Stimulated activated CD8-positive, alpha-beta memory T cell treated with anti-CD3 and anti-CD28 coated beads, Interleukin-15, amount 100 ng/mL, for 1 hour (primary cell): ENCODE measurements at places on chromosomes 11 and 22.

DNA sequence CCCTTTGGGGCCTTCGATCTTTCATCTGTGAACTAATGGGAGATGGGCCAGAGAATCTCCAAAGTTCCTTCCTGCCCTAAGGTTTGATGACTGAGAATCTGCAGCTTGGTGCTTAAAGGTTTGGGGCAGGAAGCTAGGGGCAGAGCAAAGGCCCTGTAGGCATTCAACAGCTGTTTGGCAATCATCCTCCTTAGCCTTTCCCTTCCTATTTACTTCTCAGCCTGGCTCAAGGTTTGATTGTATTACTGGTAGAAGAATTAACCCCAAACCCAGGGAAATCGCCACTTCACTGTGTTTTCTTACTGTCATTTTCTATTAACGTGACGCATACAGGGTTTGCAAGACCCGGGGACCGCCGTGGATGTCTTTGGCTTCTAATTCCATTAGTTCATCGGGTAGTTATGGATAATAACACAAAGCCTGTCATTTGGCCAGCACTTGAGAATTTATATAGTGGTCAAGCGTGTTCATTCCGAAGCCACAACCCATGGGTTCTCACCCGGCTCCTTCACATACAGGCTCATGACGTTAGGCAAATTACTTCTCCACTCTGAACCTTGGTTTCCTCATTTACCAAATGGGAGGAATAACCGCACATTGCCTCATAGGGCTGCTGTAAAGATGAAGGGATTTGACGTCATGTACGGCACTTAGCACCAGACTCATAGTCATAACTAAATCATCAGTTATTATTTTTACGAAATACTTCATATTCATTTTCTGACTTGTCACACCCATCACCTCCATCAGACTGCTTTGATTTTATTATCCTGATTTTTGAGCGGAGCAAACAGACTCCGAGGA is 158.1 kb downstream of the FBXO7 start:
- no peak for DNase-seq

- DNase-seq, result no peak
Measured at GRCh38 chr11:14320020-14320419, 39.0 kb downstream of the RRAS2 start.

DNA sequence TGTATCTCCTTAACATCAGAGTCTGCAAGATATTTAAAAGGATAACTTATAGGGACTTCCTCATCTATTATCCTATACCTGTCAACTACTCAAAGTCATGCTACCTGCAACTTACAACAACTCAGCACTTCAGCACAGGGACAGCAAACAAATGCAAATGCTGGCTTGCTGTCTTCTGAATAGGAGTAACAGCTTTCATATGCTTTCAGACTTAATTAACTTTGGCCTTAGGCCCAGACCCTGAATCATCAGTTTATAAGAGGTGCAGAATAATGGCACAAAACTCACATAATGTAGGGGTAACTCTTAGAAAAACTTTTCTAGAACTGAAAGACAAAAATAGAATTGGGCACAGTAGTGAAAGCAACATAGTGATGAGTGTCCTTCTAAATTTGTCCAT is 953.4 kb downstream of the DLG2 start:
- DNase-seq, result no peak

- DNase-seq, result no peak
Measured at GRCh38 chr11:95088946-95089619, 563 bp upstream of the ENDOD1 start.

DNA sequence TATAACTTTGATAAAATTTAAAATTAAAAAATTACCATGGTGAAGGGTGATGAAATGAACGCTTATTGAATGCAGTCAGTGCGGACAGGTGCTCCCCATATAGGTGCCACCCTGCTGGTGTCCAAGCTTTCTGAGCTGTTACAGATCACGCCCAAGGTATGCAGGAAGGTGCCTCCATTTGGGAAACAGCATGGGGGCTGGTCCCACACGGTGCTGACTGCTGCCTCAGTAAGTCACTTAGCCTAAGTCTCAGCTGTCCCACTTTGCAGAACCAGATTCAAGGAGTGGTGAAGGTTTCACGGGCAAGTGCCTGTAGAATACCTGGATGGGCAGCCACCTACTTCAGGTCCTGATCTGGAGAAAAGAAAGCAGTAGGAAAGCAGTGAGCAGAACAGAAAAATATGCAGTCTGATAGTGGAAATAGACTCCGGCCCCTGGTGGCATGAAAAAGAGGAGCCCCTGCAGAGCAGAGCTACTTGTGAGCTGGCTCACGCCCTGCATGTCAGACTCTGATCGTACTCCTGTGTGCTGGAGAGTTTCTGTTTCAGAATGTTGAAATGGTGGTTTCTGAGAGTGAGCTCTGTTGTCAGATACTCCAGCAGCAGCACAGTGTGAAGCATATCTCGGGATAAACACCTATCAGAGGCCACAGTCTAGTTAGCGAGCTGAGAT is 33.2 kb downstream of the ADORA2A start:
- no peak for DNase-seq

DNA sequence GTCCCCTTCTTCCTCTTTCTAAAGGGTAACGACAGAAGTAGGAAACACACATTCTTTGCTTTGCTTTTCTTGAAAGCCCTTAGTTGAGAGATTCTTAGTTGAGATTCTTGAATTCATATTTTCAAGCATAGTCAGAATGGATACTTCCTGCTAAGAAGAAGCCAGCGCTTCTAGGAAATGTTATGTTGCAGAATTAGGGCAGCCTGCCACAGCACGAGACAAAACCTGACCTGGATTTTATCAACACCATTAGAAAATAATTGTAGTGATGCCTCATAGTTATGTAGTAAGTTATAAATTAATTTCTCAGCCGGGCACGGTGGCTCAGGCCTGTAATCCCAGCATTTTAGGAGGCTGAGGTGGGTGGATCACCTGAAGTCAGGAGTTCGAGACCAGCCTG is 37.9 kb upstream of the NUP160 start:
- DNase-seq, result no peak

GRCh38 chr22:48702573-48703264 is 1125.0 kb downstream of the BRD1 start:
- DNase-seq, result no peak

DNA sequence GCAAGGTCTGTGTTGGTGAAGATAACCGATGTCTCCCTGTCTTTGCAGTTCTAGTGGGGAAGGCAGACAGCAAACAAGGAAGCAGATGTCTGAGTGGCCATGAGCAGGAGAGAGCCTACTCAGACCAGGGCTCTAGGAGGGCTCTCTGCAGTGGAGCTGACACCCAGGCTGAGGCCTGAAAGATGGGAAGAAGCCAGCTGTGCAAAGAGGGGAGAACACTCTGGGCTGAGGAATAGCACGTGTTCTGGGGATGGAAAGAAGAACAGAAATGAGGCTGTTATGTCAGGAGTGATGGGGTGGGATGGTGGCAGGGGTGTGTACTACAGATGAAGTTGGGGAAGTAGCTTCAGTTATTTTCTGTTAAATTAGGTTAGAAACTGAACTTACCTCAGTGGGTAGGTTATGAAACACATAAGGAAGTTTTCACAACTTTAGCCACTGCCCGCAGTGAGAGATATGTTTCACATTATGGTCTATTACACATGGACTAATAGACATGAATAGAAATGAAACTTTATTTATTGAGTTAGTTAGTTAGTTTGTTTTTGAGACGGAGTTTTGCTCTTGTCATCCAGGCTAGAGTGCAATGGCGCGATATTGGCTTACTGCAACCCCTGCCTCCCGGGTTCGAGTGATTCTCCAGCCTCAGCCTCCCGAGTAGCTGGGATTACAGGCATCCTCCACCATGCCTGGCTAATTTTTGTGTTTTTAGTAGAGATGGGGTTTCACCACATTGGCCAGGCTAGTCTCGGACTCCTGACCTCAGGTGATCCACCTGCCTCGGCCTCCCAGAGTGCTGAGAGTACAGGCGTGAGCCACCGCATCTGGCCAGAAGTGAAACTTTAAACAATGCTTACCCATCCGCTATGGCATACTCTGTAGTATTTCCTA is 7.8 kb downstream of the DCPS start:
- DNase-seq, result no peak

DNA sequence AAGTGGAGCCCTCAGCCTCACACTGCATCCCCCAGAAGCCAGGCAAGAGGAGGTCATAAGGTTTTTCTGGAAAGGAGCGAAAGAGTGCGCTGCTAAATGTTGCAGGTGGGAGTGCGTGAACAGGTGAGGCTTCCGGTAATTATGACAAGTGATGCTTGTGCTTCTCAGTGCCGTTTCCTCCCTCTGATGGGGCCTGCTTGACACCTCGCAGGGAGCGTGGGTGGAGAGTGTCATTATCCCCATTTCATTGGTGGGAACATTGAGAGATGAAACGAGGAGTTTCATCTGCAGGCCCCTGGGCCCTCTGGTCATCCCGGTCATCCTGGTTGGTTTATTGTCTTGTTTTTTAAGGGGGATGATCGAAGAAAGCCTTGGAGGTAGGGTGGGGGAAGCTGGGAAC is 57.5 kb downstream of the BCR start:
- DNase-seq, result no peak

- no peak for DNase-seq
Measured at GRCh38 chr11:134543645-134544044, 131.6 kb upstream of the B3GAT1 start.

DNA sequence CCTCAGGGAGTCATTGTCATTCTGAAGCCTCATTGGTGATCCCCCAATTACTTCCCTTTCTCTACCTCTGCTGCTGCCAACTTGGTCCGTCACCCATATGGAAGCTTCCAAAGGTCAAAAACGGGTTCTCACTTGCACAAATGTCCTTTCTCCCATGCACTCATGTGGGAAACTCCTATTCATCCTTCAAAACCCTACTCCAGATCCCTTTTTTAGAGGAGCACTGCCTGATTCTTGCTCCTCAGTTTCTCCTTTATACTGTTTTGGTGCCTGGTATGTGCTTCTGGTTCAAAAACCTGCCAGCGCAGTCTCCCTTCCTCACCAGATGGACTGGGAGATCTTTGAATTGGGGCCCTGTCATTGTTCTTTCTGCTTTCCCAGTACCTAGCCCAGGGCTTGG is 41.9 kb downstream of the MYO18B start:
- DNase-seq, result no peak
